ENCODE measurements at places on chromosomes 1 and 21.
A peak's percentile ranks its signal among the peaks of the same experiment; 100 is the strongest.

GRCh38 chr1:119040489-119040888 lies 52.3 kb upstream of the TBX15 start:
- no peak for DNase-seq

DNA sequence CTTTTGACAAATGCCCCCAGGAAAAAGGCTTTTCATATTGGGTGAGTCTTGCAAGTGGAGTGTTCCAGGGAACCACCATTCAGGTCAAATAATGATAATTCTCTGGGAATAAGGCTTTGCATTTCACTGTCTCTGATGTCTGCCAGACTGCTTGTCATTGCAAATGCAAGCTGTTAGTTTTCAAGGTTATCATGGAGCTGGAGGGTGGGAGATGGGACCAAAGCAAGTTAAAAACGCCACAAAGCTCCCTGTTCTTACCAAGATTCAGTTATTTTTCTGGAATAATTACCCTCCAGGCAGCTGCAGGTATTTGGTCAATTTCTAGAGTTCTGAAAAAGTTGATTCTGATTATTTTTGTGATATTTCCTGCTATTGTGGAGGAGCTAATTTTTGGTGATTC lies 210.1 kb downstream of the GPR52 start:
- DNase-seq: no peak

DNA sequence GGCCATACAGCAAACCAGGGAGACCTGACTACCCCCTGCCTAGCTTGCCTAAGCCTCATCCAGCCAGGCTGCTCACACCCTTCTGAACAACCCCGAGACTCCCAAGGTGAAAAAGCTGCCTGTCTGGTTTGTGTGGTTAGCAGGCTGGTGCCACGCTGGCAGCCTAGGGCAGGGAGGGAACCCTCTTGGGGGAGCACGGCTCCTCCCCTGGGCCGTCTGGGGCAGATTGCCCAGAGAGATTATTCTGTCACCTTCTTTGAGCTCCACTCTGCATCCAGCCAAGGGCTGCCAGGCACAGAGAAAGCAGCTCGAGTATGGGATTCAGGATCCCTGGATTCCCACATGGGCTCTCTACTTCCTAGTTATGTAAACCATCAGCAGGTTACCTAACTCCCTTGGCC lies 27.5 kb upstream of the TCEA3 start:
- no peak for DNase-seq

DNA sequence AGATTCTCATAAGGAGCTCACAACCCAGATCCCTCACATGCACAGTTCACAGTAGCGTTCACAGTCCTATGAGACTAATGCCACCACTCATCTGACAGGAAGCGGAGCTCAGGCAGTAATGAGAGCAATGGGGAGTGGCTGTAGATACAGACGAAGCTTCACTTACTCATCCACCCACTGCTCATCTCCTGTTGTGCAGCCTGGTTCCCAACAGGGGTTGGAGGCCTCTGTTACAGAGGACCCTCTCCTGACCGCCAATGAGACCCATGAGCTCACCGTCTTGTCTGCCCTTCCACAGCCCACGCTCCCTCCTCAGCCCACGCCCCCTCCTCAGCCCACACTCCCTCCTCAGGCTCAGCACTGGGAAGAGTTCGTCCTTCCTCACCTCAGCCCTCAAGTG lies 39.6 kb downstream of the RSPH1 start:
- no peak for DNase-seq

- peak; percentile 25 for DNase-seq
Observed at GRCh38 chr1:21816602-21817302, 4.7 kb downstream of the LDLRAD2 start.

- no peak for DNase-seq
Observed at GRCh38 chr1:21670059-21670881, 1.1 kb upstream of the RAP1GAP start.

GRCh38 chr1:32773764-32774463 lies 43.2 kb downstream of the YARS1 start:
- no peak for DNase-seq

GRCh38 chr21:42063571-42064521 lies 7.3 kb upstream of the UMODL1 start:
- DNase-seq: no peak

- DNase-seq: no peak
Observed at GRCh38 chr1:245589906-245590305, 435.1 kb downstream of the KIF26B start.

- DNase-seq: no peak
Observed at GRCh38 chr1:95382000-95382786, 148.2 kb downstream of the RWDD3 start.

DNA sequence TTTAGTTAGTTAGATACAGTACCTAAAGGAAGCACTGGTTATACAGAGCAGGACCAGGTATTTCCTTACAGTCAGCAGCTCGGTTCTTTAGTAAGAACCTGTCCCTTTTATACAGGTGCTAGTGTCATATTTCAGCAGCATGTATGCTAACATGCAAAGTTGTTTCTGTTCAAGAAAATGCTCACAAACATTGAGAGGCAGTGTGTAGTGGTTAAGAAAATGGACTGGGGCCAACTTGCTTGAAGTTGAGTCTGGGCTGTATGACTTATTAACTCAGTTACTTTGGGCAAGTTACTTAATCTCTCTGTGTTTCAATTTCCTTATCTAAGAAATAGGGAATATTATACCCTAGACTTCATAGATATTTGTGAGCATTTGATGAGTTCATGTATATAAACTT lies 31.1 kb downstream of the AK4 start:
- DNase-seq: no peak

- DNase-seq: peak; percentile 41
Observed at GRCh38 chr1:241518476-241519307, 863 bp downstream of the FH start.

DNA sequence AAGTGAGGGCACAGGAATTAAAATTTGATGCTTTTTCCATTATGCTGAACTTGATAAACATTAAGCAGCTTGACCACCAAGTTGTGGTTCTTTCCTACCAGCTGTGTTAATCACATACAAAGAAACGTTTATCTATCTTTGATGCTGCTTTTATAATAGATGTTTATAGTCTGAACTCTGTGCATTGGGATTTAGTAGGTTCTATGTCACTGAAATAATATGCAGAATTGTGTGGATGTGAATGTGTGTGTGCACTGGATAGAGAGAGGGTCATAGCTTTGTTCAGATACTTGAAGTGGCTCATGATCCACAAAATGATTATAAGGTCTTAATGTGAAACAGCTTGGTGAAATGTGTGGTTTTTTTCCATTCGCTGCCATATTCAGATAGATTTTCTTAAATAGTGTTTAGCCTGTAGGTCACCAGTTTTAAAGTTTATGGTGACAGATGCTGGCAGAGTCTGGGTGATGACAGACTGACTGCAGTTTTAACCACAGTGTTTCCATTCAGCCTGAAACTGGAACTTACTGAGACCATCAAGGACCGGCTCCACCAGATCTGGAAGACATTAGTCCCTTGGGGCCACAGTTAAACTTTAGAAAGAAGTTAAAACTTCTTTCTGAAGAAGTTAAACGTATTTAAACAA lies 10.2 kb downstream of the DDI2 start:
- DNase-seq: no peak

DNA sequence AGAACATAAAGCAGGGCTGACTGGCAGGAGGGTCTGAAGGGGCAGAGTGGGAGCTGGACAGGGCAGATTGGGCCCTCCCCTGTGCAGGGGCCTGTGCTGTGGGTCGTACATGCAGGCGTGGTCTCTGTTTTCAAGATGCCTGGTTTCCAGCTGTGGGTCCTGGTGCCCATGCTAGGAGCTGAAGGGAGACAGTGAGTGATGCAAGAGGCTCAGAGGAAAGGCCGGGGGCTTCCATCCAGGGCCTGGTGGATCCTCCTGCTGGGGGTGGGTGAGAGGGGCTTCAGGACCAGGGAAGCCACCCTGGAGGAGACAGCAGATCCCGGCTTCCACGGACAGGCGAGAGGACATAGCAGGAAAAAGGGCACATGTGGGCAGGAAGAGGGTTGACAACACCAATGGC lies 349.0 kb upstream of the VAMP3 start:
- DNase-seq: peak; percentile 9

DNA sequence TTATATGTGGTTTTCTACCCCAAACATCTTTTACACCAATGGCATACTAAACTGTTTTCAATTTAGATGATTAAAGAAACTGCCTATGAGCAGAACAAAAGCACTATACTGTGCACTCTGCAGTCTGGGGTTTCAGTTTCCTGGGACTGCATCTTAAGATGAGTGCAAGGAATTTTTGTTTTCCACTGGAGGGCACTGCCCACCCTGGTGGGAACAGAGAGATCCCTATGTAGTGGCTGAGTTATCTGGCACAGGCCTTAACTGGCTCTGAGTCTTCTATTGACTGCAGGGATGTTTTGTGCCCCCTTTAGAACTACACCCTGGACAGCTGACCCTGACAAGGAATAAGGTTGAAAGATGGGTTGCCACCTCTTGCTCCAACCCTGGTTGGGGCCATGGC lies 12.0 kb downstream of the PROK1 start:
- no peak for DNase-seq

GRCh38 chr1:178030467-178030866 lies 60.6 kb upstream of the SEC16B start:
- no peak for DNase-seq

- no peak for DNase-seq
Observed at GRCh38 chr1:46188295-46189030, 9.8 kb downstream of the POMGNT1 start.

- DNase-seq: no peak
Observed at GRCh38 chr21:37658121-37658816, 258.0 kb downstream of the KCNJ6 start.

GRCh38 chr1:19036041-19036812 lies 79.8 kb upstream of the IFFO2 start:
- no peak for DNase-seq

GRCh38 chr1:226003502-226004170 lies 4.5 kb upstream of the SDE2 start:
- no peak for DNase-seq

GRCh38 chr1:41368366-41368765 lies 7.1 kb downstream of the FOXO6 start:
- no peak for DNase-seq

GRCh38 chr1:3731583-3732433 lies 20.4 kb upstream of the CCDC27 start:
- no peak for DNase-seq

DNA sequence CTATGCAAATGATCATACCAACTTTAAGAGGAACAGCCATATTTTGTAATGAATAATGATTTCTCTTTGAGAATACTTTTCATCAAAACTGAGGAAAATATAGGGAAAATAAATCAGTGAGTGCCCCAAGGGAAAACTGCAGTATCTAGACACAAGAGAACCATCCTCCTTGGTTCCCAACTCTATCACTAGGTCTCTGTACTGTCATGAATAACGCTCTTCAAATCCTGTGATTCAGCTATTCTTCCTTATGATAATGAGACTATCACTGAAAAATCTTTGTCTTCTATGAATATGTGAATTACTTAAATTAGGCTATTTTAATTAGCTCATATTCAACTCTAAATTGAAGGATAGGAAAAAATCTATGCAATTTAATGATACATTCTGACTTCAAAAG lies 2.3 kb downstream of the OR2L5 start:
- no peak for DNase-seq

- no peak for DNase-seq
Observed at GRCh38 chr1:210815641-210816550, 318.1 kb downstream of the KCNH1 start.

GRCh38 chr1:32557812-32558211 lies 18.6 kb downstream of the ZBTB8A start:
- no peak for DNase-seq

Measured in Caco-2 (cell line).